AML-193 (cell line): ENCODE measurements at places on chromosomes 1 and 21.

DNA sequence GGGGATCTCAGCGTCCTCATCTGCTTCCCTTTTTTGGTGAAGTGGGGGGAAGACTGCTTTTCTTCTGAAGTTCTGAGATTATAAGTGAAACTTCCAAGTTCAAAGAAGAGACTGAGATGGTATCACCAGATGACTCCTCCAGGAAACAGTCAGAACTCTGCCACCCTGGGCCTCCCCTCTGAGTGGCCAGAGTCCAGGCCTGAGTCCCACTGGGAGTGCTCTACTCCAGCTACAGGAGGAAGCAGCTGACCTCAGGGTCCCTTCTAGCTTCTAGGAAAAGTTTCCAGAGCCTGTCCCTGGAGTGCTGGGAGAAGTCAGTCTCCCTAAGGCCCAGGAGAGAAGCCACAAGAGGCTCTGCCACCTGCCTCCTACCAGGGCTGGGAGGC, 104.7 kb downstream of the CASZ1 start:
- DNase-seq = no peak

DNA sequence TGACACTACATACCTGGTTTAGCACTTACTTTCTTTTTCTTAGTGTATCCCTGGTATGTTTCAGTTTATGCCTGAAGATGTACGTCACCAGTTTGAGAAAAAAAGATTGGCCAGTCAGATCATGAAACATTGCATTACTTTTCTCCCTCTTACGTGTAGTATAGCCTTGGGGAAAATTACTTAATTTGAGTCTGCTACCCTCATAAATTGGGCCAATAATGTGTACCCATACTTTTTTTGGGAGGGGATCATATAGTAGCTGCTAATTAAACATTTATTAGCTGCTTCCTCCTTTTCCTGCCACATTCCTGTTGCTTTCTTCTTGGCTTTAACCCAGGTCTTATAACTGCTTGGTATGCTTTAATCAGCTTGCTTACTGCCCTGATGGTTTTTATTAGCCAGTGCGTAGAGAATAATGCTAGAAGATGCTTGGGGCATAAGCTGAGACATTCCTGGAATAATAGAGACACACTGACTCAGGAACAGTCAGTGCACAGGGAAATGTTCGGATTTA, 32.1 kb downstream of the RABGAP1L start:
- DNase-seq = no peak

GRCh38 chr1:50609508-50609907, 186.3 kb upstream of the DMRTA2 start:
- no peak for DNase-seq

DNA sequence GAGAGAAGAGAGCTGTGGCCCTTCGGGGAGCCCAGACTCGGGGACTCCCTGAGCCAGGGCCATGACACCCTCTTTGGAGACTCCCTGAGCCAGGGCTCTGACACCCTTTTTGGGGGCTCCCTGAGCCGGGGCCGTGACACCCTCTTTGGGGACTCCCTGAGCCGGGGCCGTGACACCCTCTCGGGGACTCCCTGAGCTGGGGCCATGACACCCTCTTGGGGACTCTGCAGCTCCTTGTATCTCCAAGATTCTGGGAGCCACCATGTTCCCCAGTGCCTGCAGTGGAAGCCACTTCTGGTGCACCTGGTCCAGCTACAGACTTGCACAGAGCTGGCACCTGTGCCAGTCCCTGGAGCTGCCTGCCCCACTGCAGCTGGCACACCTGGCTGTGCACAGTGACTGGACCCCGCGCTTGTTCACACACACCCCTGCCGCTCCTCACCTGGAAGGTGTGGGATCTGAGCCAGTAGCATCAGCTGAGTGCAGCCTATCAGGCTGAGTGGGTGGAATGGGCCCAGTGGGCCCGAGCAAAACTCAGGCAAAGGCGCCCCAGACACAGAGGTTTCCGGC, 3.8 kb upstream of the SSU72 start:
- DNase-seq = no peak

DNA sequence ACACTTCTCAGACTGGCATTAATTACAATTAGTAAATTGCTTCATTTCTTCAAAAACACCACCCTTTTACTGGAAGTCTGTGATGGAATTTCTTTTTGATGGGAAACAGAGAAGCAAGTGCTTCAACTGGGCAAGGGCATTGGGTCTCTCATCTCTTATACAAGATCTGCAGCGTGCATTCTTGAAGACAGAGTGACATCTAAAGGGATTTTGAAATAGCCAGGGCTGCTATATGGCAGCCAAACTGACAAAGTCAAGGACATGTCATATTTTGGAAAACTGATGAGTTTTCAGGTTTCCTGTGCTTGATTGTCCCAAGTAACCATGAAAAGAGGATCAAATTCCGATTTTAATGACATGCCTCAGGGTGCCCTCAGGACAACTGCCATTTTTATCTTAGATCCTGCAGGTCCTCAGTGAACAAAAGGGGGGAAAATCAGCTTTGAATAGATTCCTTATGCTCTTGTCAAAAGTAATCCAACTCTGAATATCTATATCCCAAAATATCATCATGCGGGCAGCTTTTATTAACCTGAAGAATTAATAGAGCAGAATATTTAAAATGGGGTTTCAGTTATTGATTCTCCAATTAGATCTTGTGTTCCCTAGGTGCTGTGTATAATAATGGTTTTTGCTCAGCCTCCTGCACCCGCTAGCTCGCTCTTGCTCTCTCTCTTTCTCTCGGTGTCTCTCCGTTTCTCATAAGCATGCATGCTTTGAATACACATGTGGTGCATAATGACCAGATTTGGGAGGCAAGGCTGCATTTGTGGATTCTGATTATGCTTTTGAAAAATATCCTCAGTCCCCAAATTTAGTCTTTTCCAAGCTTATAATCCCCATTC, 221.8 kb downstream of the TTLL7 start:
- no peak for DNase-seq

GRCh38 chr1:78073441-78073840, 27.7 kb downstream of the GIPC2 start:
- no peak for DNase-seq

DNA sequence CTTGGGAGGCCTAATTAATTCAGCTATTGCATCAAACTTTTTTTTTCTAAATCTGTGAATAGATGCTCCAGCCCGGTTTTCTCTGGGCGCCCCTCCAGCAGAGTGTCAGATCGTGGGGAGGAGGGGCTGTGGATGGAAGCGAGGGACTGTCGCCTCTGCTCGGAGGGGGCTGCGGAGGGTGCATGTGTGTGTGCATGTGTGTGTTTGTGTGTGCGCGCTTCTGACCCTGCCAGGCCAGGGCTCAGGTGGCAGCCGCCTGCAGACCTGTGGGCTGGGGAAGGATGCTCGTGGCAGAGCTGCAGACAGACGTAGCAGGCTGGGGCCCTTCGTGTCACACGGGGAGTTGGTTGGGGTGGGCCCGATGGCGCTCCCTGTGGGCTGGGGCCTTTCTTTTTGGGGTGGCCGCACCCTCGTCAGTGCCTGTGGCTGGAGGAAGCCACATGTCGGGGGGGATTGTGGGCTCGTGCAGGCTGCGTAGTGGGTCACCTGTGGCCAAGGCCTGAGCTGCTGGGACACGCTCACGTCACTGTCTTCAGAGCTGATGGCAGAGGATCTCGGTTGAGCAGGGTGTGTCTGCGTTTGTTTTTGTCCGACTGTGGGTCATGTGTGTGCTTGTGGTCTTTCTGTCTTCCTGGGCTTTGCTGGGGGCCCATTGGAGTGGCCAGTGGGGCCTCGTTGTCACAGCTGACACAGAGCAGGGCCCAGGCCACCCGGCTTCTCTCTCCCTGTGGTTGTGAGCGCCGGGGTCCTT, 2.8 kb downstream of the SKI start:
- no peak for DNase-seq

DNA sequence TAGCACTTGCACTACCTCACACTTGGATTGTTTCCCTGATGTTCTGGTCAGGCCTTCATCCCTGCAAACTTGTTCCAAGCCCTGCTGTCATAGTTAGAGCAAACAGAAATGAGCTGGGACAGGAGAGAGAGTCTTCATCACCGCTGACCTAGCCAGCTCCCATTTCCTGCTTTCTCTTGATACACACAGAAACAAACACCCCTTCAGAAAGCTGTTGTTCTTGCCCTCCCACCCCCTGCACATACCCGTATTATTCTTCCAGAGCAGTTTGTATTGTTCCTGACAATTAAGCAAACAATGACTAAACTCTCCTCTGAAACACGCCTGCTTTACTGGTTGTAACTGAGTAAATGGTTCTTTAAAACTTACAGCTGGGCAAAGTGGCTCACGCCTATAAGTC, 2.9 kb upstream of the SYT2 start:
- DNase-seq = no peak

DNA sequence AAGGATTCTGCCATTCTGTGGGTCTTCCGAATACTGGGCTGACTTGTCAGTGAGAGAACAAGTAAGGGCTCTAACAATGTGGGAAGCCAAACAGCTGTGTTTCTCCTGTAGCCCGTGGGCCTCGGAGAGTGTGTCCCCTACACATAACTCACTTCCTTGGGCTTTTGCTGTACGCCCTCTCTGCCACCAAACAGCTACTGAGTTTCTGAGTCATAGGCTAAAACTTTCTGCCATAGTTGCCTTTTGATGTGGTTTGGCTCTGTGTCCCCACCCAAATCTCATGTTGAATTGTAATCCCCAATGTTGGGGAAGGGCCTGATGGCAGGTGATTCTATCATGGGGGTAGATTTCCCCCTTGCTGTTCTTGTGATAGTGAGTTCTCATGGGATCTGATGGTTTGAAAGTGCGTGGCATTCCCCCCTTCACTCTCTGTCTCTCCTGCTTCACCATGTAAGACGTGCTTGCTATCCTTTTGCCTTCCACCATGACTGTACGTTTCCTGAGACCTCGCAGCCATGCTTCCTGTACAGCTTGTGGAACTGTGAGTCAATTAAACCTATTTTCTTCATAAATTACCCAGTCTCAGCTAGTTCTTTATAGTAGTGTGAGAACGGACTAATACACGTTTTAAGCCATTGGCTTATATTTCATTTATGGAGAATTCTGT, 194.8 kb upstream of the HMCN1 start:
- no peak for DNase-seq

DNA sequence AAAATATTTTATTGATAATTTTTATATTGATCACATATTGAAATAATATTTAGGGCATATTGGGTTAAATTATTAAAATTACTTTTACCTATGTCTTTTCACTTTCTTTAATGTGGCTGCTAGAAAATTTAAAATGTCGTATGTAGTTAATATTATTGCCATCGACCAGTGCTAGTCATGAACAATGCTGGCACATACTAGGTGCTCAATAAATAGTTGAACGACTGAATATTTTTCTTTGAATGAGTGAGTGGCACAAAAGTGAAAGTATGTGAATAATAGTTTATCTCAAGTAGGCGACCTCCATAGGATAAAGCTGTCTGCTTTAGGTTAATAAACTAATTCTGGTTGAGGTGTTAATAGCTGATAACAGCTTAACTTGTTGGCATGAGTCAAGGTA, 150.8 kb upstream of the FGGY start:
- DNase-seq = no peak

- peak; percentile 55 for DNase-seq
Observed at GRCh38 chr1:205319081-205320018, 2.2 kb downstream of the NUAK2 start.

DNA sequence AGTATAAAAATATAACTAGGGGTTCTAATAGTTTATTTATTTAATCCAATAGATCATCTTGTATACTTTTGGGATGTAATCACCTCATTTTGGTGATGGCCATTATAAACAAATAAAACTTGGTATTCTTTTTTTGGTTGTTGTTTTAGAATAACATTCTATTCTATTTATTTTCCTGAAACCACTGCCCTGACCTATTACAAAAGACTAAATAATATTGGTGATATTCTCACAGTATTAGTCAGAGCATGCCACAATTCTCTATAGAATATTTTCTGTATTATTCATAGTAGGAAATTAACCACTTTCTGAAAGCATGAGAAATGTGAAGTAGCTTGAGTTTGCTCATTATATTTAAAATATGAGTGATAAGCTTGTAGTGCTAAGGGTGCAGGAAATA, 54.1 kb upstream of the LRRC7 start:
- DNase-seq = no peak

- DNase-seq = no peak
Observed at GRCh38 chr1:201213926-201214325, 23.3 kb downstream of the IGFN1 start.
